Femur (tissue), 1 donor: ENCODE measurements at places on chromosomes 12 and 14.

DNA sequence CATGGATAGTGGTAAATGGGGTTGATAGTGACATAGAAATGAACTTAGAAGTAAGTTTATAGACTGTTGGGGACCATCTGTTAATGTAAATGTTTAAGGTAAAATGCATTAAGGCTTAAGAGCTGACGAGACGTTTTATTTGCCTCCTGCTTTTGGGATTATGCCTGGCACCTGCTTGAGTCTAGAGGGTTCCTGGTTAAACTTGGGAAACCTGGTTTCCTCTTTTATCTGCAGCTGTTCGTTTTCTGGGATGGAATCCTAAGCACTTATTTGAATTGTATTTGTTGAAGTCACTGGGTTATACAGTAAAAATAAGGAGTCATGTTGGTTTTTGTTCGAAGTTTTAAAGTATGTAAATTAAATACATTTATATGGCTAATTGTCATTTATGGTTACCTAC lies 914.7 kb downstream of the NRXN3 start:
- no peak for DNase-seq

DNA sequence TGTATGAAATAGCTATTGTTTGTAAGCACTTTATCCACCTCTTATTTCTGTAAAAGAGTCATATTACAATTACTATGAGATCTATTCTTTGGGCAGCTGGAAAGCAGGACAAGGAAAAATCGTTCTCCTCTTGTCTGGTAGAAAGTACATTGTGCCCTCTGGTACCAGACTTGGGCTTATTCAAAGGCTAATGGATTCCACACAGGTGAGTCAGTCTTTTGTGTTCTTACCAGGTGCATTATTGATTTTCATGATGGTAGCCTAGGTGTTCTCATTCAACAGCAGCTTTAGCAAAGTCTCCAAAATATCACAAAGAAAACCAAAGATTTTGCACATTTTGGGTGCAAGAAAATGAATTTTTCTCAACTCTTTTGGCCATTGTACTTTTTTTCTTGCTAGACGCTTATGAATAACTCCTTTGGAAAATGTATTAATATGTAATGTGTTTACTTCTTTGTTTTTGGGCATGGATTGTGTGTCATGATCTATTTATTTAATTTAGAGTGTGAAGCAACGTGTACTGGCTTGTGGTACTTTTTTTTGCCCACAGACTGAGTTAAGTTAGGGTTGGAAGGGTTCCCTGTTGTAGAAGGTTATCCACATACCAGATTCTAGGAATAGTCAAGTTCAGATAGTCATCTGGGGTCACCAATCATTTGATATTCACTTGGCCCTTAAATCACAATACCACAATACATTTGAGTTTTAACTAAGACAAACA lies 26.2 kb downstream of the MNAT1 start:
- no peak for DNase-seq

- peak; percentile 20 for DNase-seq
Measured at GRCh38 chr14:93346926-93347721, at the start of gene COX8C. Gene COX8C (plus strand): TSS chr14:93347182. CDS start chr14:93347269, 87 bp downstream.

DNA sequence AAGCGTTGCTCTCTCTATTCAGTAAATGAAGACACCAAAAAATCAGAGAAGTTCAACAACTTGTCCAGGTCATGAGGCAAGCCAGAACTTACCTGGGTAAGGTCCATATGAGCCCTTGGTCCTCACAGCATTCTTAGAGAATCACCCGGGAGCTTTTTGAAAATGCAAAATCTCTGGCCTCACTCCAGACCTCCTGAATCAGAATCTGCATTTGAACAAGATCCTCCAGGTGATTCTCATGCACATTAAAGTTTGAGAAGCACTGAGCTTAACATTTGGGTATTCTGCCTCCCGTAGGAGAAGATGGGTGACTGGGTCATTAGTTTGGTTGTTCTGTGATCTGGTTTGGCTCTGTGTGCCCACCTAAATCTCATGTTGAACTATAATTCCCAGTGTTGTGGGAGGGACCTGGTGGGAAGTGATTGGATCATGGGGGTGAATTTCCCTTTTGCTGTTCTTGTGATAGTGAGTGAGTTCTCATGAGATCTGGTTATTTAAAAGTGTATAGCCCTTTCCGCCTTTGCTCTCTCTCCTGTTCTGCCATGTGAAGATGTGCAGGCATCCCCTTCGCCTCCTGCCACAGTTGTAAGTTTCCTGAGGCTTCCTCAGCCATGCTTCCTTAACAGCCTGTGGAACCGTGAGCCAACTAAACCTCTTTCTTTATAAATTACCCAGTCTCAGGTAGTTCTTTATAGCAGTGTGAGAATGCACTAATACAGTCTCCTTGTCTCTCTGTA lies 221.2 kb downstream of the RAD51B start:
- no peak for DNase-seq

DNA sequence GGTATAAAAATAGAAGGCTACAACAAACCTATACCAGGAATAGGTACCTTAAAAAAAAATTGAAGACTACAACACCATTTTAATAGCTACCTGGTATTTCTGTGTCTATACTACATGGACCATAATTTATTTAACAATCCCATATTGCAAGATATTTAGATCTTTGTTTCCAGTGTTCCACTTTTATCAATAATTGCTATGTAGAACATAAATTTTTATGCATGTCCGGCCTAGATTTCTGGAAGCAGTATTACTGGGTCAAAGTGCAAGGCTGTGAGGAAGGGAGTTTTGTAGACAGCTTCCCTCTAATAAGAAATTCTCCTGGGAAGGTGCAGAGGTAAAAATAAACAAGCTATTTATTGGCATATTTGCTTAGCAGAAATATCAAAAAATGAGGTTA lies 4.1 kb upstream of the DCAF11 start:
- DNase-seq, result no peak

- DNase-seq, result no peak
Measured at GRCh38 chr12:104577581-104577981, 120.8 kb downstream of the CHST11 start.

GRCh38 chr14:72743626-72744025 lies 150.3 kb downstream of the DPF3 start:
- DNase-seq, result no peak

GRCh38 chr14:78673845-78674244 lies 503.7 kb downstream of the NRXN3 start:
- no peak for DNase-seq

DNA sequence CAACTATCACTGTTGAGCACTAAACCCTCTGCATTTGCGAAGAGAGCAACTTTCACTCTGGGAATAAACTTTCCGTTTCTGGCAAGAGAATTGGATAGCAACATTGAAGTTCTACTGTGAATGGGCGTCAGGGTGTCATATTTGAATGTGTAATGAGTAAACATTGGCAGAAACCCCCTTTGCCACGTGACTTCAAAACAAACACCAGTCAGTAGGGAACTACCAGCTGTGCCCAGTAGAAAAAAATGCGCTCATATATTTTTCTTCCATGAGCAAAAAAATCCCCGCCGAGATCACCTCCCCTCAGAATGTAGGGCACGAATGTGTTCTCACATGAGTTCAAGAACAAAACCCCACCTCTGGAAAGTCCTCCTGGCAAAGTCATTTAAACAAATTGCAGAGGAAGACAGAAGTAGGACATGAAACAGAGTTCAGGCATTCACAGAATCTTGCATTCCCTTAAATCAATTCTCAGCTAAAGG lies 80.6 kb downstream of the BTG1 start:
- DNase-seq, result no peak

DNA sequence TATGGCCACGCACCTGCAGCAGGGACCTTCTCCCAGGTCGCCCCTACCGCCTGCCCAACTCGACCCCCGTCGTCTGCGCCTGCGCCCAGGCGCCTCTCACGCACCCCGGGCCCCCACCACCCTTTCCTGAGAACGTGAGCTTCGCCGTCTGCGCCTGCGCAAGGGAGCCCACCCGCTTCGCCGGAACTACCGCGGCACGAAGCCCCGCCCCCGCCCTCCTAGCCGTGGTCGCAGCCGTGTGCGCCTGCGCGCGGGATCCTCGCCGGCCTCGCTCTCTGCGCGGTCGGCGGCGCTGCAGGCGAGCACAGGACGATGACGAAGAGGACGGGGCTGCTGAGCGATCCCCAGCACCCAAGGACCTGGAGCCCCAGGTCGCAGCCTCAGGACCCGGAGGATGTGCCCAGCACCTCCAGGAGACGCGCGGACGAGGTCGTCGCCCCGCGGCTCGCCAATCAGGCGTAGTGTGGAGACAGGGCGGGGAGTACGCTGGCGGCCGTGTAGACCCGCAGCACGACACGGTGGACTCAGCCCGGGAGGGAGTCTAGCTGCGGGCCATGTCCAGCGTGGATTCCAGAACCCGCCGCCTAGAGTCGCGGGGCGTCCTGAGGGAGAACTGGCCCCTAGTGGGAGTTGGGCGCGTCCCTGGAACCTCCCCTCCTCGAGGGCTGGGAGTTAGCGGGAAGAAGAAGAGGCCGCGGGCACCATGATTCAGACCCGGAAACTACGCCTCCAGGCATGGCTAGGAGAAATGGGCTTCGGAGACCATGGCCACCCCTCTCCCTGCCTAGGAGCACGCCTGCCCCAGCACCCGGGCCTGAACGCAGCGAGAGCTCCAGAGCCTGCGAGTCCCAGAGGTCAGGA lies 1120.8 kb upstream of the TMEM132C start:
- DNase-seq, result peak; percentile 91

DNA sequence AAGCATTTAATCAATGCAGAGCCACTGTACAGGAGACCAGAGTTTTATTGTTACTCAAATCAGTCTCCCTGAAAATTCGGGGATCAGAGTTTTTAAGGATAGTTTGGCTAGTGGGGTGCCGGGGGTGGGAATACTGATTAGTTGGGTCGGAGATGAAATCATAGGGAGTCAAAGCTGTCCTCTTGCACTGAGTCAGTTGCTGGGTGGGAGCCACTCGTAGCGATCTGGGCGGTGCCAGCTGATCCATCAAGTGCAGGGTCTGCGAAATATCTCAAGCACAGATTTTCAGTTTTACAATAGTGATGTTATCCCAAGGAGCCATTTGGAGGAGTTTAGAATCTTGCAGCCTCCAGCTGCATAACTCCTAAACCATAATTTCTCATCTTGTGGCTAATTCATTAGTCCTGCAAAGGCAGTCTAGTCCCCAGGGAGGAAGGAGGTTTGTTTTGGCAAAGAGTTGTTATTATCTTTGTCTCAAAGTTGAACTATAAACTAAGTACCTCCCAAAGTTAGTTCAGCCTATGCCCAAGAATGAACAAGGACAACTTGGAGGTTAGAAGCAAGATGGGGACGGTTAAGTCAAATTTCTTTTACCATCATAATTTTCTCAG lies 169.4 kb upstream of the PLEKHG7 start:
- no peak for DNase-seq

- no peak for DNase-seq
Measured at GRCh38 chr12:121813951-121814350, 10.1 kb downstream of the SETD1B start.

DNA sequence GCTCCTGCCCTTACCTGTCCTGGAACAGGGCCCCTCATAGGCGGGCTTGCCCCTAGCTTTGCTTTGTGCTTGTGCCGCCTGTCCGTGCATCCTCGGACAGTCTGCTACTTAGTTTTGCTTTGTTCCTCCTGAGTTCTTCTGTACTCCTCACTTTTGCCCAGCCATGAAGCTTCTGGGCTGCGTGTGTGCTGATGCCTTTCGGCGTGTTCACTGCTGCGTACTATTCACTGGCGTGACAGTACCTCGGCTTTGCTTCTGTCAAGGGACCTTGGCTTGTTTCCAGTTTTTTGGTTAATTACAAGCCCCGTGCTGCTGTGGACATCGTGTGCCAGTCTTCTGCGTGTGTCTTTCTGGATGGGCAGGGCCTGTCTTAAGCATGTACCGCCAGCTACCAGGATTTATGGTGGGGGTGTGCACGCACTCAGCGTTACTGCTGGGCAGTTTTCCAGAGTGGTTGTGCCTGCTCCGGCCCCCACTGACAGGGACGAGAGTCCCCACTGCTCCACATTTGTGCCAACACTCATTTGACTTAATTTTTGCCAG lies 2.5 kb downstream of the PACS2 start:
- DNase-seq, result no peak

DNA sequence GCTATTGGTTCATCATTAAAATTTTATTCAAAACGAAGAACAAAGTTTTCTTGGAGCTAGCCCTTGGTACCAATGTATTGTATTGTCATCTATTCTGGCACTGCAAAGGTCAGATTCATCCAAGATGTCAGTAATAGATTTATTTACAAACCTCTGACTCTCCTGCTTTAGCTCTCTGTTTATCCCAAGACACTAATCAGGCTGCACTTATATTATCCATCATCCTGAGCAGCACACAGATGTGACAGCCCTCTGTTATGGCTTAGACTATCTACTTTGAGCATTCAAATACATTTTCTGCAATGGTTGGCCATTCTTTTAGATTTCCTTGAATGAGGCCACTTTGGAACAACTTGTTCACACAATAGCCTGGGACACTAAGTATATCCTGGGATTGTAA lies 5.0 kb upstream of the PTPRR start:
- DNase-seq, result no peak

DNA sequence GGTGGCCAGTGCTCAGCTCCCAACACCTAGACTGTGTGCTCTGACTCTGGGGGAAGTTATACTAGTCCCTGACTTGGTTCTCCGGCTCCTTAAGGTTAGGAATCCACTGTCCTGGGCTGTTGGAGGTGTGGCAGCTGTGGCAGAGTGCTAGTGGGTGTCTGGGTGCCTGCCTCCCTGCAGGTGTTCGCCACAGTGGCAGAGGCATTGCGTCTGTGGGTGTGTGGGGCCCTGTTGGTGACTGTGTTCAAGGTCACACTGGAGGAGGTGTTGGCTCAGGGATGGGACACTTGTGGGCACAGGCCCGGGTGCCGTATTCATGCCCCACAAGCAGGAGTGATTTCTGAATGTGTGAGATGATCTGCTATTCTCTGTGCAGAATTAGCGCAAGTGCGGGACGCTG lies 467.4 kb downstream of the TMEM121 start:
- no peak for DNase-seq
